Activated T-cell treated with anti-CD3 and anti-CD28 coated beads, Interleukin-2, amount 50 U/mL, for 72 hours (primary cell): ENCODE measurements at places on chromosomes 6 and 20. TPM values are rescaled to one million over a fixed set of nuclear protein-coding genes. Genes with fewer than 3 reads are reported as not detected.

SMPDL3A gene
- 0.34 TPM for total RNA-seq

PARD6B gene
- 5.0 TPM for total RNA-seq

LY6G6F gene
- total RNA-seq = not detected

TMEM200A gene
- 0.67 TPM for total RNA-seq

PI16 gene
- total RNA-seq = 4.2 TPM

CGA gene
- not detected for total RNA-seq

DIDO1 gene
- 50.0 TPM for total RNA-seq

PLEKHG1 gene
- 27.1 TPM for total RNA-seq

BNIP5 gene
- not detected for total RNA-seq

LPIN3 gene
- 2.6 TPM for total RNA-seq

FAM83B gene
- not detected for total RNA-seq

MICB gene
- total RNA-seq = 18.7 TPM

TMEM151B gene
- total RNA-seq = 0.25 TPM

TNFRSF6B gene
- 1.2 TPM for total RNA-seq

CEP162 gene
- 5.6 TPM for total RNA-seq

TULP1 gene
- total RNA-seq = not detected

CDKN1A gene
- 59.9 TPM for total RNA-seq

TOX2 gene
- 42.8 TPM for total RNA-seq

HLA-DQA1 gene
- total RNA-seq = 3.7 TPM

ZC3H12D gene
- 170 TPM for total RNA-seq

STX16 gene
- 154 TPM for total RNA-seq

WFDC13 gene
- total RNA-seq = not detected

SSTR4 gene
- total RNA-seq = not detected

RIPOR2 gene
- 67.0 TPM for total RNA-seq

TEAD3 gene
- 1.9 TPM for total RNA-seq

PTCHD4 gene
- not detected for total RNA-seq

FAM162B gene
- not detected for total RNA-seq

NKX2-4 gene
- not detected for total RNA-seq

LBP gene
- not detected for total RNA-seq

TFAP2C gene
- total RNA-seq = not detected

WFDC2 gene
- total RNA-seq = 1.2 TPM

COQ3 gene
- total RNA-seq = 11.8 TPM

PBOV1 gene
- not detected for total RNA-seq

KCTD20 gene
- 58.9 TPM for total RNA-seq

CRISP3 gene
- total RNA-seq = not detected

CYP39A1 gene
- not detected for total RNA-seq

DNMT3B gene
- total RNA-seq = 2.6 TPM

MAPK14 gene
- 53.0 TPM for total RNA-seq

CLVS2 gene
- total RNA-seq = not detected

NKAIN2 gene
- not detected for total RNA-seq

KCNB1 gene
- not detected for total RNA-seq

SRC gene
- total RNA-seq = 6.2 TPM

NHSL1 gene
- 1.6 TPM for total RNA-seq

DUSP15 gene
- not detected for total RNA-seq

TMEM244 gene
- total RNA-seq = not detected

PSORS1C2 gene
- total RNA-seq = not detected

PTK6 gene
- total RNA-seq = 0.97 TPM

NMBR gene
- total RNA-seq = not detected

ITCH gene
- 72.1 TPM for total RNA-seq

OR2B3 gene
- total RNA-seq = not detected

SLC17A2 gene
- not detected for total RNA-seq
